A549 treated with GW870086 at 1 μM for 4 hours (cell line): ENCODE measurements at places on chromosomes 16 and 17. TPM values are rescaled to one million over a fixed set of nuclear protein-coding genes. Genes with fewer than 3 reads are reported as not detected.

RAD51C gene
- 52.1 to 62.1 TPM (median 57.3 TPM) in 5 replicates for total RNA-seq

TRPV3 gene
- 0.25 to 0.37 TPM (median 0.29 TPM) in 5 replicates for total RNA-seq

CACNA1G gene
- total RNA-seq: 3.4 to 5.3 TPM (median 4.6 TPM) in 5 replicates

SHISA9 gene
- 0.03 to 0.13 TPM in 2 of 5 replicates, not detected in the others for total RNA-seq

CDH1 gene
- total RNA-seq: 3.9 to 5.1 TPM (median 4.2 TPM) in 5 replicates

SCGB1C2 gene
- total RNA-seq: not detected in 5 replicates

SYCE1L gene
- 4.8 to 8.9 TPM (median 7.2 TPM) in 5 replicates for total RNA-seq
